T follicular helper cell (primary cell): ENCODE measurements at places on chromosomes 5 and 9.

DNA sequence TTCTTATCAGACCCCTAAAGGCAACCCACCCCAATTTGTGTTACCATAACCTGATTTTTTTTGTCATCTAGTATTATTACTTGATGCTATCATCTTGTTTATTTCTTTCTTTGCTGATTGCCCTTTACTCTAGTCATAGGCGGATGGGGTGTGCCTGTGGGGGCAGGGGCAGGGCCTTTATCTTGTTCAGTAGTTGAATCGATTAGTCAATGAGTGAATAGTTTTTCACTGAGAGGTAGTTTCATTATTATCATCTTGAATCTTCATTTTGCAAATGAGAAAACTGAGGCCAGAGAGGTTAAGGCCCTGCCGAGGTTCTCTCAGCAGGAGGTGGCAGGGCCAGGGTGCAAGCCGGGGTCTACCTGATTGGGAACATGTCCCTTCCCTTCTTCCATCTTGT lies 9.4 kb upstream of the GM2A start:
- DNase-seq = no peak

GRCh38 chr9:131814707-131815106 lies 74.8 kb upstream of the RAPGEF1 start:
- DNase-seq = no peak

GRCh38 chr9:12906646-12907045 lies 131.8 kb downstream of the LURAP1L start:
- no peak for DNase-seq

GRCh38 chr9:93592008-93592642 lies 15.7 kb downstream of the PHF2 start:
- no peak for DNase-seq

GRCh38 chr9:126945682-126946081 lies 31.1 kb downstream of the RALGPS1 start:
- DNase-seq = no peak

DNA sequence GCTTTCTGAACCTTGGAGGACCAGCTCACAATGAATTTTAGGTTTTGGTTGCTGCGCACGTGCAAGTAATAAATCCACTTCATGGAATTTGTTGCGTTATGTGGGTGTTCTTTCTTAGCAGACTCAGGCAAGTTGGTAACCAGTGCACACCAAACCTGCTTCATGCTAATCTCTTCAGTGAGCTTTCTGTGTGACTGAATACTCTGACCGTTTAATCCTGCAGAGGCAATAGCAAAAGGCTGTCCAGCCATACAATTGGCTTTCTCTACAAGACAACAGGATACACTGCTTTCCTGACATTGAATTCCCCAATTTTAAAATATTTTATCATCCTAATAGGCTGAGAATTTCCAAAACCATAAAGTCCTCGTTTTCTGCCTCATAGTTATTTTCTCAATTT lies 10.3 kb downstream of the UGT3A2 start:
- no peak for DNase-seq

GRCh38 chr9:124754289-124754688 lies 16.8 kb downstream of the NR6A1 start:
- no peak for DNase-seq

- no peak for DNase-seq
Observed at GRCh38 chr9:114416906-114417305, 29.1 kb upstream of the AKNA start.

DNA sequence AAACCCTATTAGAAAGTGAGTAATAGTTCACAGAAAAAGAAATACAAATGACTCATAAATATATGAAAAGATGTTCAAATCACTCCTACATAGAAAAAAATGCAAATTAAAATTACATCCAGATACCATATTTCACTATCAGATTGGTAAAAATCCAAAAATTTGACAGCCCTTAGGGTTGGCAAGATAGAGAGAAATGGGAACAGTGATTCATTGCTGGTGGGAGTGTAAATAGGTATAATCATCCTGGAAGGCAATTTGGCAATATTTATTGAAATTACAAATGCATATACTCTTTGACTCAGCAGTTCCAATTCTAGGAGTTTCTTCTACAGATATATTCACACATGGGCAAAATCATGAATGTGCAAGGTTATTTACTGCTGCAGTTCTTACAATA lies 273.5 kb downstream of the NR2F1-AS1 start:
- DNase-seq = no peak

DNA sequence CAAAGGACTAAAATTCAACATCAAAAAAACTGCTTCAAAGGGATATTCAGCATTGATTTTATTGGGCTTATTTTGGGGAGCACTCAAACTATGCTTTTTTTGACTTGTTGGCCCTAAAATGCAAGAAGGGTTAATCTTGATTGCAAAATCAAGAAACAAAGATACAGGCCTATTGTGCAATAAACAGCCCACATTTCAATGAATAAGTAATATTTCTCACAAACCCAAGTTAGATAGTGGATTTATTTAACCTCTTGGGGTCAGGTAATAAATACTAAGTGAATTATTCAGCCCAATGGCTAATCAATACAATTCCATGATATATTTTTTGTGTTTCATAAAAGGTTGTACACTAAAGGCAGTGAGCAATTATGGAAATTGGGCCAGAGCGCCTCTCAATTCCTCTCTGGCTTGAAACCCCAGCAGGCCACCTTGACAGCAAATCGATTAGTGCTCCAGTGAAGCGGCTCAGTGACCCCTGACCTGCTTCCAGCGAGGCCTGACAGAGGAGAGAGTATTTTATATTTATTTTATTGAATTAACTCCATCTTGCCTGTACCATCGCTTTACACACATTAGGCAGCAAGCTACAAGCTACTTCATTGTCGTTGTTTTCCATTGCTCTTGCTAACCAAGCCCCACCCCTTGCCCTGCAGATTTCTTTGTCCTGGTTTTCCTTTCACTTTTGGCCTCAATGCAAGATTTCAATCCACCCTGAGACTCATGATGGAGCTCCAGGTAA lies 65.5 kb downstream of the EBF1 start:
- DNase-seq = no peak

DNA sequence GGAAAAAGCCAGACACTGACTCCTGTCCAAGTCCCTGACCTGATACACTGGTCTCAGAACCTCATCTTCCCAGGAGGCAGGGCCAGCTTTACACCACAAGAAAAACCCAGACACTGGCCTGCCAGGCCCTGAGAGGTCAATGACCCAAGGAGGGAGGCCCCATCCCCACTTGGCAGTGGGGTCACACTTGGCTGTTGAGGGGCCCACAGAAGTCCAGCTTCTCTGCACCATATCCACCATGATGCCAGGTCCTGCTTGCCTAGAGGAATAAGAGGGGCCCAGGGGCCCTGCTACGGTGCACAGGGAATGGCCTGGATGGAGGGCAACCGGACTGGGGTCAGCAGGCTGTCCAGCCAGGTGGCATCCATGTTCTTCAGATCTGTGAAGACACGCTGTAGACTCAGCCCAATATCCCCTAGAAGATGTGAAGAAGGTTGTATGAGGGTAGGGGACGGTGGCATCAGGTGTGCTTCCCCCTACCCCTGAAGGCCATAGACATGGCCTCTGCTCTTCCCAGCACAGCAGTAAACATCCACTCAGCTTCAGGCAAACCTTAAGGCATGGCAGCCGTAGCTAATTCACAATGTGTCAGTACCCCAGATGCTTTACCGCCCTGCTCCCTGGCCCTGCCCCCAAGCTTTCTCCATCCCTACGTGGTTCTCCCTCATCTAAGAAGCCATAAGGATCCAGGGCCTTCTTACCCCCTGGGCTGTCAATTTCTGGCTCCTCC lies 6.7 kb downstream of the IRF1 start:
- DNase-seq = no peak
